Activated CD8-positive, alpha-beta memory T cell treated with anti-CD3 and anti-CD28 coated beads for 48 hours (primary cell): ENCODE measurements at places on chromosomes 12 and 14.

- DNase-seq = no peak
These were observed 8.7 kb downstream of the KLRC4 start for GRCh38 chr12:10400829-10401228.

DNA sequence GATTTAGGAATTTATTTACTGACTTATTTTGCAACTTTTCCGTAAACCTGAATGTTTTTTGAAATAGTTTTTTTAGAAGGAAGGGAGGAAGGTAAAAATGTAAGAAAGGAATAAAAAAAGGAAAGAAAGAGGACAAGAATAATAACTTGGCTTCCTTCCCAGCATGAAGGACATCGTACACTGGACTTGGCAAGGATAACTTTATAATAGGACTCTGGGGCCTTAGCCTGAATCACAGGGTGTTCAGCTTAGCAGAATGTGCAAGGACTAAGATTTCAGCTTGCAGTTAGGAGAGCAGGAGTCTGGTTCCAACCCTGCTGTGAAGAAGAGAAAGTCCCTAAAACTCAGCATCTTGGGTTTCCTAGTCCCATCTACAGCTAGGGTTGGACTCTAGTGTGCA is 1053.3 kb downstream of the VRK1 start:
- DNase-seq = no peak

DNA sequence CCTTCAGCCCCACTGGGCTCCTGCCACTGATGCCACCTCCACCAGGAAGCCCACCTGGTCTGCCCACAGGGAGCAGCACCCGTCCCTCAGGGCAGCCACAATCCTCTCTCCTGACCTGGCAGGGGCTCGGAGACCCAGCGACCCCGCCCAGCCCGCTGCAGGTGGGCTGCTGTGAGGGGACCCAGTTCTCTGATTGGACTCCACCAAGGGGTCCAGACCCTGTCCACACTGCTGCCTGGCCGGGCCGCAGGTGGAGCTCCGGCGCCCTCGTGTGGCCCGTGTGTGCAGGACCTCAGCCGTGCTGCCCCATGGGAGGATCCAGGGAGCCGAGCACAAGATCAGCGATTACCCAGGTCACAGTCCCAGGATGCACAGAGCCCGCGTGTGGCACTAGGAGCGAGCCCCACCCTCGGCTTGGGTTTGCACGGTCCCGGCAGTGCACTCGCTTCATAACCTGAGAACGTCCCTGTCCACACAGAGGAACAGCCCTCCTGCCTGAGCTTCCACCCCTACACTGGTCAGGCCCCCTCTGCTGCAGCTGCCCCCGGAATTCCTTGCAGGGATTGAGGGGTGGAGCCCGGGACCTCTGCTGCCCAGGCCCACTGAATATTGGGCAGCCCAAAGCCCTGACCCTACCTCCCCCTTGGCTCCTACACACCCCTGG is 35.4 kb upstream of the TMEM179 start:
- DNase-seq = no peak

DNA sequence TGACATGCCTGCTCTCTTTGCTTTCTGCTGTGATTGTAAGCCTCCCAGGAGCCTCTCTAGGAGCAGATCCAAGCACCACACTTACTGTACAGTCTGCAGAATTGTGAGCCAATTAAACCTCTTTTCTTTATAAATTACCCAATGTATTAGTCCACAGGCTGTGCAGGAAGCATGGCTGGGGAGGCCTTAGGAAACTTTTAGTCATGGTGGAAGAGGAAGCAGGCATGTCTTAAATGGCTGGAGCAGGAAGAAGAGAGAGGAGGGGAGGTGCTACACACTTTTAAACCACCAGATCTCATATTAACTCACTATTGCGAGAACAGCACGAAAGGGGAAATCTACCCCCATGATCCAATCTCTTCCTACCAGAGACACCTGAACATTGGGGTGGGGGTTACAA is 108.9 kb downstream of the DERA start:
- DNase-seq = no peak

DNA sequence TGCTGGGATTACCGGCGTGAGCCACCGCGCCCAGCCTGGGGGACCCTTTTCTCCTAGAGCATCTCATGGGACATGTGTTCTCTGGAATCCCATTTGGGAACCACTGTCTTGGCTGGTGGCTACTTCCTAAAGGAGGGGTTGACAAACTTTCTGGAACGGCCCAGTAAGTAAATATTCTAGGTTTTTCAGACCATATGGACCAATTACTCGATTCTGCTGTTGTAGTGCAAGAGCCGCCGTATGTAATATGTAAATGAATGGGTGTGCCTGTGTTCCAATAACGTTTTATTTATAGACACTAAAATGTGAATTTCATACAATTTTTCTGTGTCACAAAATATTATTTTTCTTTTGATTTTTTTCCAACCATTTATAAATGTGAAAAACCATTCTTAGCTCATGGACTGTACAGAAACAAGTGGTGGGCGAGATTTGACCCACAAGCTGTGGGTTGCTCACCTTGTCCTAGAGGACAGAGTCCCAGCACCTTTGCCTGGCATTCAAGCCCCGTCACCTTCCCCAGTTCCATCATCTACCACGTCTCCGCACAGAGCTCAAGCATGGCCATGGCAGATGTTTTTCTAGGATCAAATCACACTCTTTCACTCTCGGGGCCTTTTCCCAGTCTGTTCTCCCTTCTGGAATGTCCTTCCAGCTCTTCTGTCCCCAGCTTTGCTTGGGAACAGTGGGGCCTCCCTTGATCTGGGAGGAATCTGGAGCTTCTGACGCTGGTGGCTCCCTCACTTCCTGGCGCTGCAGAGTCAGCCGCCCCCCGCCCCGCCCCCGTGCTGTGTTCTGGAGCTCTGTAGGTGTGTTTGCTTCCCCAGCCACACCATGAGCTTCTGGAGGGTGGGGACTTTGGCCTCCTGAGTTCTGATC is 17.9 kb upstream of the RCOR1 start:
- no peak for DNase-seq

GRCh38 chr12:100871195-100871734 is 76.7 kb downstream of the ANO4 start:
- DNase-seq = no peak

DNA sequence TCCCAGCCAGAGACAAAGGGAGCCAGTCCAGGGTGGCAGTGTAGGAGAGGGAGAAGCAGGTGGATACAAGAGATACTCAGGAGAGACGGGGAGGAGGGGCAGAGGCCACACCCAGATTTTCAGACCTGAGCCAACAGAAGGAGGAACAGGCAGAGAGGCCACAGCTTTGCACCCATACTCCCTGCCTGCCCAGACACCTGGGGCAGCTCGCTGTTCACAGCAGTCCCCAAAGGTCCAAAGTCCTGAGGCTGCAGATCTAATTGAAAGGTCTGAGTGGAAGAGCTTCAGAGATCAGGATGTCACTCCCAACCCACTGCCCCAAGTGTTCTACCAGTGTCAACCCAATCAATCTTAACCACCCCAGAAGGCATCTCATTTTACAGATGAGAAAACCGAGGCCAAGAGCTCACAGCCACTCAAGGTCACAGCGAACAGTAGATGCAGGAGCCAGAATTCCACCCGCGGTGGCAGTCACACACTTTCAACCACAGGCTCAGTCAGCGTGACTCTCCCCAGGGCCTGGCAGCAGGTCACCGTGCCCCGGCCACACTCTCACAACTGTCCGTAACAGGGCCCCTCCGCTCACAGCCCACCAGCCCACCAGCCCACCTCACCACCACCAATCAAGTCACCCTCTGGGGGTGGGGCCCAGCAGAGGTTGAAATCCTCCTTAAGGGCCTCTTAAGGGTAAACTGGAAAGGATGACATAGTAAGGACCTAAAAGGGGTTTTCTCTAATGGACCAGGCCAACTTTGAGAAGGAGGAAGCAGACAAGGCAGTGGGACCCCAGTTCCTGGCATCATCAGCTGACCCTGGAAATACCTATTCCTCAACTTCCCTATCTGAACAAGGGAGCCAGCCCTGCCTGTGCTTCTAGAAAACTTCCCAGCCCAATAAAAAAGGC is 33.3 kb downstream of the ACTN1 start:
- no peak for DNase-seq

GRCh38 chr12:74818412-74818811 is 280.8 kb downstream of the ATXN7L3B start:
- no peak for DNase-seq

DNA sequence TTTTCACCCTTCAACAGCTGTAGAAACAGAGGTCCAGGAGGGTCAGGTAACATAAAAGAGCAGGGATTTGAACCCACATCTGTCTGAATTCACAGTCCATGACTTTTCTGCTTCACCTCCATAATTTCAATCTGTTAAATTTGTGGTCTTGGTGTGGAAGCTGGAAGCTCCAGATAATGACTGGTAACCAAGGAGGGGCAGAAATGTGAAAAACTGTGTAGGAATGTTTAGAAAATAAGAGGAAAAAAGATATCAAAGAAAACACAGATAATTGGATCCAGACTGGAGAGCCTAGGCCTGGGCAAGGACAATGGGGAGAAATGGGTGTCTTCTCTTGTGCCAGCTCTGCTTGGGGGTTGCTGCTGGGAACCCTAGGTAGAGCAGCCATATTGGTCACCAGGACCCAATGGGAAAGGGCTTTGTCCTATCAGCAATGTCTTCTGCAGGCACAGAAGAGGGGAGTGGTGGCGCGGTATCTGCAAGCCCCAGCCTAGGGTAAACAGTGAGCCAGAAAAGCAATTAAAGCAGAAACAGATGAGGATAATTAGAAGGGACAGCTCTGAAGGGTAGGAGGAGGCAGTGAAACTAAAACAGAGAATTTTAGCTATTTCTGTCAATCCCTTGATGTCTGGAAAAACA is 54.3 kb upstream of the CCDC91 start:
- no peak for DNase-seq

- DNase-seq = no peak
These were observed 235.8 kb downstream of the SSPN start for GRCh38 chr12:26431211-26431610.

- DNase-seq = no peak
These were observed 196.4 kb upstream of the G2E3 start for GRCh38 chr14:30362369-30363218.

- DNase-seq = no peak
These were observed 14.7 kb upstream of the KDM2B start for GRCh38 chr12:121595520-121595919.

DNA sequence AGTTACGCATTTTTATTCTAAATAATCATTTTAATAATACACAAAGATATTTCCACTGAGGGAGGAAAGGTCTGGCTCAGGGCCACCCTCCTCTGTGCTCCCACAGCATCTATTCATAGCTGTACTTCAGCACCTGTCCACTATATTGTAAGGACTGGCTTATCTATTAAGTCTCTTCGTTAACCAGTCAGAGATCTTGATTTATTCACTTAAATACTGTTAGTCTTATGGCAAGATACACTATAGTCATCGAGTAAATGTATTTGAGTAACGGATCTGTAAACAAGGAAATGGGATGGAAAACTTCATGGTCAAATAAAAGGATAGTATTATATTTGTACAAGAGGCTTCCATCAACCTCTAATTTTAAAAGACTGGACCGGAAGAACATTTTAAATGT is 54.6 kb downstream of the SPTLC2 start:
- DNase-seq = no peak

DNA sequence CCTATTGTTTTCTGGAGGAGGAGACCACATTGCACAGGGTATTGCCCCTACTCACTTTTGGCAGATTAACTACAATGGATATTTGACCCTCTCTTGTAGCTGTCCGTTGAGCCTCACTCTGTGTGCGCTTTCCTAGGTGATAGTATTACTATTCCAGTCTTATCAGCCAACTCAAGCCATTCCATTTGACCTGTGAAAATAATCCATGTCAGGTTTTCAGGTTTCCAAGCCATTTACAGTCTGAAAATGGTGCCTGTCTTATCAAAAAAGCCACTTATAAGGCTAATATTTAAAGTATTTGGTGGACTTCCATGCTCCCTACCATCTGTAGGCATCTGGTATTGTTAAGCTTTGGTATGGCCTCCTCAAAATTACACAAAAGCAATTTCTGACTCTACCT is 29.6 kb upstream of the KLRD1 start:
- no peak for DNase-seq

DNA sequence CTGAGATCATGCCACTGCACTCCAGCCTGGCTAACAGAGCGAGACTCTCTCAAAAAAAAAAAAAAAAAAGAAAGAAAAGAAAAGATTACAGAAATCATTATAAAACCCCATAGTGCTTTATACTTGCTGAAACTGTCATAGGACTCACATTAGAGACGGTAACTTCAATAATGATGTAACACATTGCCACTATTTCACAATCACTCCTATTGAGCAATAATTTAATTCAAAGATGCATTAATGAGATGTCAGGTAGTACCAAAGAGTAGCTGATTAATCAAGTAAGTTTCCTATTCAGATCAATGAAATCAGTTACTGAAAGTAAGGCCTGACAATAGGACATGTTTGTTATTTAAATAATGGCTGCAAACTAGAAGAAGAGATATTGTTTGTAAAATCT is 751.5 kb upstream of the ALG10B start:
- DNase-seq = no peak

GRCh38 chr12:50842637-50843493 is at the start of gene TMPRSS12:
Gene TMPRSS12, plus strand, starts transcription at chr12:50842926. Its CDS starts 39 bp downstream, at chr12:50842965.
- DNase-seq = no peak

DNA sequence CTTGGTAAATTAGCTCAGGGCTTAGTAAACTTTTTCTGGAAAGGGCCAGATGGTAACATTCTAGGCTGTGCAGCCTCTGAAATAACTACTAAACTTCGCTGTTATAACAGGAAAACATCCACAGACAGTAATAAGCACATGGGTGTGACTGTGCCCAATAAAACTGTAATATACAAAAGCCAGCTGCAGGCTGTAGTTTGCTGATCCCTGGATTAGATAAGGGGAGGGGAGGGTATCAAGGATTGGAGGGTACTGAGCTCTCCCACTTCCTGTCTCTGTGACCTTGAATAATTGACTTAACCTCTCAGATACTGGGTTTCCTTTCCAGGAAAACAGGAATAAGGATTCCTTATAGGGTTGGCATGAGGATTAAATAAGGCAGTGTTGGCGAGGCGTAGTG is 81.2 kb downstream of the CCDC60 start:
- no peak for DNase-seq

DNA sequence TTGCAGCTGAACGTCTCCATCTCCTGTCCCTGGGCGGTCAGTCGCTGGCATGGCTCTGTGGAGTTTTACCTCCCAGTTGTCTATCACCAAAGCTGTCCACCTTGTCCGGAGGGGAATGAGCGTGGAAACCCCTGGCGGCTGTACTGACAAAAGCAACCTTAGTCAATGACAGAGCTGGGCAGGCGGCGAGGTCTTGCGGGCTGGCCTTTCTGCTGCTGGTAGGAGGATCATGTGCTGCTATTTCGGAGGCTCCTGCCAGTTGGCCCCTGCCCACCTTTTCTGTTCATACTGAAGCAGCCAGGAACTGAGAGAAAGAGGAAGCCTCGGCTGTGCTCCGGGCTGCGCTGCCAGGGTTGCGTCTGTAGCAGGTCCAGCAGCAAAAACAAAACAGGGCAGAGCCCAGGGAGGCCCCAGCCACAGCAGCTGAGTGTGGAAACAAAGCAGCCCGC is 57.7 kb downstream of the HMGA2 start:
- DNase-seq = no peak
